Adrenal gland (tissue), 19 donors: ENCODE measurements at places on chromosomes 5 and 9. TPM values are rescaled to one million over a fixed set of nuclear protein-coding genes. Genes with fewer than 3 reads are reported as not detected.

DNA sequence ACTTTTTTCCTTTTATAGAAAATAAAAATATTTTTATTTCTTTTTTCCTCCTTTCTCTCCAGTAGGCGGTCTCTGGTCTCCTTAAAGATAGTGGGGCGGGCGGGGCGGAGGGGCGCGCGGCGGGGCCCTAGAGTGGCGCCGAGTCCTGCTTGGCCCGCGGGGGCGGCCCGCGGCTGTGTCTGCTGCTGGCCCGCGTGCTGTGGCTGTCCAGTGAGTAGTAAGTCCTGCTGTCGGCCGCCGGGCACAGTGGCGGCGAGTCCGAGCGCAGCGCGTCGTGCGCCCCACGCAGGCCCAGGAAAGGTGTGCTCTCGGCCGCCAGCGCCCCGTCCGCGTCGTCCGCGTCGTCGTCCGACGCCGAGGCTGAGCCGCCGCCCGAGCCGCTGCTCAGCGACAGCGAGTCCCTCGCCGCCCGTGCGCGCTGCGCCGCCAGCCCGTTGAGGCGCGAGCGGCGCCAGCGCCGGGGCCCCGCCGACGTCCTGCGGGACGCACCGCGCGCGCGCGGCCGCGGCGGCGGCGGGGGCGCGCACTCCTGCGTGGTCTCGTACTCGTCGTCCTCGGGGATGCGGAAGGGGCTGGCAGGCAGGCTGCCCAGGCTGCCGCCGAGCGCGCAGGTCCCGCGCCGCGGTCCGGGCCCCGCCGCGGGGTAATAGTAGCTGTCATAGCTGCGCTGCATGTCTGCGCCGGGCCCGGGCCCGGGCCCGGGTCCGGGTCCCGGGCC lies 52.3 kb downstream of the PSD2 start:
- DNase-seq: peak; percentile 43

DNA sequence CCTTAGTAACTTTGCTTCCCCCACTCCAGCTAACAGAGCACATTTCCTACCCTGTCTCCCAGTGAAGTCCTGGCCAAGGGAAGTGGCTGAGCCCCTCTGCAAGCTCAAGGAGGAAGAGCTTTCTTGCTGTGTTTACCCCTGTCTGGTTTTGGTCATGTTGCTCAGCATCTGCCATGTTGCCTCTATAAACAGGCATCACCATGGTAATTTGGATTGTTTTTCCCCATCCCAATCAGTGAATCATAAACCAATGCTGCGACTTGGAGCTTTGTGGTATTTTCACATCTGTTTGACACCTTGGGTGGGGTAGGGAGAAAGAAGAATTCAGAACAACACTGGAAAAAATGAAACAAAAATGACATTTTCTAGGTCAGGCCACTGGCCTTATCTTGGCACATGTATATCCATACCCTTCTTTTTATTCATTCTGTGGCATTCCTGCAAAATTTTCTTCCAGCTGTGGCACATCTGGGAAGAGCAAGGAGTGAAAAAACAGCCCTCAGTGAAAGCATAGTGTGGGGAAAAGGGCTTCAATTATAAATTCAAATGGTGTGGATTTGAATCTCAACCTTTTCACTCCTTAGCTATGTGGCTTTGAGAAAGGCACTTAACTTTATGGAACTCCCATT lies 42.5 kb downstream of the SLIT3 start:
- no peak for DNase-seq

- DNase-seq: no peak
These were observed 41.3 kb downstream of the AP3B1 start for GRCh38 chr5:78253201-78253600.

DNA sequence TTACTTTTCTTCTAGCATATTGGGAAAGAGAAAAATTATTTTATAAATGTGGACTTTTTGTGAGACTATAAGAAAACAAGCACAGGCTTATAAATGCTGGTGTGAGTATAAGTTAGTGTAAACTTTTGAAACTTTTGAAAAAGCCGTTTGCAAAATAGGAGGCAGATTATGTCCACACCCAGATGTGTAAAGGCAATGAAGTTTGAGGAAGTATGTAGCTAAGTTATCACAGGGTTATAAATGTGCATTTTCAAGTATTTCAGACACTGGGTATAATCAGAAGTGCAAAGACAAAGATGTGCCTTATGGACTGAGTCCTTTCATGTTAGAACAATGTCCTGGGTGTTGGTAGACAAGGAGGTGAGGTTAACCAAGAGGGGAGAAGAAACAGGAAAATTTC lies 85.5 kb downstream of the ANXA1 start:
- DNase-seq: no peak

The ZNF366 gene
- 1.6 TPM for total RNA-seq
